ENCODE measurements at places on chromosomes 3 and 15.

DNA sequence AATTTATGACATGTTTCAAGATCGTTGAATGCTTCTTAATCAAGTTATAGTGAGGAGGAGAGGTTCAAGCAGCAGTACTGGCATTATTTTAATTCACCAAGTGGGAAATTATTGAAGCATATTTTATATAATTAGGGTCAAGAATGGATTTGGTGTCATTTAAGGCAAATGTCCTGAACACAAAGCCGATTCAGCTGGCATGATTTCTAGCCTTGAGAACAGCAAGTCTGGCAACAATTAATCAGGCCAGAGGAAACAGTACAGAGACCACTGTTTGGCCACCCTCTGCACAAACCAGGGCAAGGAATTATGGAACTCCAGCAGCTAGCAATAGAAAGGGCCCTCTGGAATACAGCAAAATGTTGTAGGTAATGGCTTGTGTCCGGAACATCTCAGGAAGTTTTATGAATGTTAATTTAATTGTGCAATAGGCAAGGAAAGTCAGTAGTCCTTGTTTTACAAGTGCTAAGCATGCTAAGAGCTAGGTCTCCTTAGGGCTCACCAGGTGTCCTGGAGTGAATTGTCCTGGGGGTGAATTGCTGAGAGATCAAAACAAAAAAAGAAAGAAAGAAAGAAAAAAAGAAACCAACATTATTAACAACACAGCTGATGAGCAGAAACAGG, 38.7 kb upstream of the SNRK start:
- DNase-seq, result no peak

GRCh38 chr15:71679793-71680353, 130.5 kb upstream of the NR2E3 start:
- DNase-seq, result no peak

DNA sequence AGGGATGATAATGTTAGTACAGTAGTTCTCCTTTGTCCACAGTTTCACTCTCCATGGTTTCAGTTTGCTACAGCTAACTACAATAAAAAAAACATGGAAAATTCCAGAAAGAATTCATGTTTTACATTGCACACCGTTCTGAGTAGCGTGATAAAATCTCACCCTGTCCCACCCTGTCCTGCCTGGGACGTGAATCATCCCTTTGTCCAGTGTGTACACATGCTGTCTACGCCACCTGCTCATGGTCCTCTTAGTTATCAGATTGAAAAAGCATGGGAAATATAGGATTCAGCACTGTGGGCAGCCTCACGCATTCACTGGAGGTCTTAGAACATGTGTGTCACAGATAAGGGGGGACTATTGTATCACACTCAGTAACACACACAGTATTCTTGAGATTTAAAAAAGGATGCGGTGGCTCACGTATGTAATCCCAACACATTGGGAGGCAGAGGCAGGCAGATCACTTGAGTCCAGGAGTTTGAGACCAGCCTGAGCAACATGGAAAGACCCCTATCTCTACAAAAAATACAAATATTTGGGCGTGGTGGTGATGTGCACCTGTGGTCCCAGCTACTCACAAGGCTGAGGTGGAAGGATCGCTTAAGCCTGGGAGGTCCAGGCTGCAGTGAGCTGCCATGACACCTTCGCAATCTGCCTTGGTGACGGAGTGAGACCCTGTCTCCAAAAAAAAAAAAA, 8.7 kb upstream of the FLNB start:
- no peak for DNase-seq

DNA sequence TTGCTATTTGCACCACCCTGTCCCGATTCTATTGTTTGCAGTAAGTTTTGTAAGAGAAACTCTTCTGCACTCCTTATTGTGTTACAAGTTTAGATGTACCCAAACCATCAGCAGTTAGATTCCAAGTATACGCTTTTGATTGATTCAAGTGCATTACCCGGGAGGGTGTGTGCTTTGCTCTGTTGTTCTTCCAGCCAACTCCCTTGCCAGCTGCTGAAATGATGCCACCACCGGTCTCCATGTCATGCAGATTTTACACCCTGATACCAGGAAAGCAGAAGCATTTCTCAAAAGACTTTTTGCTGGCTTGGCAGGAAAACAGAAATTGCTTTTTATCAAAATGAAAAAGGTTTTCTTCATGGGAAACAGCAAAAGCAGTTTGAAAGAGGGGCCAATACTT, 1006.6 kb upstream of the CFAP20DC start:
- DNase-seq, result no peak

- DNase-seq, result no peak
These were observed 339.7 kb upstream of the RASGRP1 start for GRCh38 chr15:38904298-38904697.
